Thymus (tissue), 14 donors: ENCODE measurements at places on chromosomes 6 and 20. TPM values are rescaled to one million over a fixed set of nuclear protein-coding genes. Genes with fewer than 3 reads are reported as not detected.

GRCh38 chr20:25246182-25246999 lies 1.5 kb upstream of the PYGB start:
- H3K27me3 ChIP-seq = peaks cover 22% of the 10 kb centered on the region
- peaks cover 3% of the 10 kb centered on the region for H3K36me3 ChIP-seq
- H3K27ac ChIP-seq = no peak overlapping the region
- peaks cover 14% of the 10 kb centered on the region for H3K4me1 ChIP-seq
- H3K4me3 ChIP-seq = no peak overlapping the region

- no peak overlapping the region for H3K27ac ChIP-seq
- no peak for DNase-seq
- H3K4me3 ChIP-seq = no peak overlapping the region
Measured at GRCh38 chr6:152271776-152272464, 365.2 kb downstream of the SYNE1 start.

DNA sequence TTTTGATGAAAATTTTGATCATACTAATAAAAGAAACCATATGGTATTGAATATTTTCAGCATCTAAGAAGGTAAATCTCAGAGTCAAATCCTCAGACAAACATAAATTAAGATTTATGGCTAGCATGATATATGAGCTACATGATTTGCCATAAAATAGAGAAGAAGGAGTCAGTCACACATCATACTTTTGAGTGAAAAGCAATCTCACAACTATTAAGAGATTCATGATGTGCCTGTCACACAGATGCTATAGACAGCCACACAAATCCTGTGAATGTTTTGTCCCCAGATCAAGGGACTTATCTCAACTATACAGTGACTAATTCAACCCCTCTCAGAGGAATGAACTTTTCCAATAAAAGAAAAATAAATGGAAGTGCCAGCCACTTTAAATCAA lies 85.7 kb downstream of the BTBD9 start:
- H3K36me3 ChIP-seq = no peaks in the 10 kb centered on the region
- H3K4me3 ChIP-seq = no peak overlapping the region
- no peak for DNase-seq
- H3K27ac ChIP-seq = no peak overlapping the region

DNA sequence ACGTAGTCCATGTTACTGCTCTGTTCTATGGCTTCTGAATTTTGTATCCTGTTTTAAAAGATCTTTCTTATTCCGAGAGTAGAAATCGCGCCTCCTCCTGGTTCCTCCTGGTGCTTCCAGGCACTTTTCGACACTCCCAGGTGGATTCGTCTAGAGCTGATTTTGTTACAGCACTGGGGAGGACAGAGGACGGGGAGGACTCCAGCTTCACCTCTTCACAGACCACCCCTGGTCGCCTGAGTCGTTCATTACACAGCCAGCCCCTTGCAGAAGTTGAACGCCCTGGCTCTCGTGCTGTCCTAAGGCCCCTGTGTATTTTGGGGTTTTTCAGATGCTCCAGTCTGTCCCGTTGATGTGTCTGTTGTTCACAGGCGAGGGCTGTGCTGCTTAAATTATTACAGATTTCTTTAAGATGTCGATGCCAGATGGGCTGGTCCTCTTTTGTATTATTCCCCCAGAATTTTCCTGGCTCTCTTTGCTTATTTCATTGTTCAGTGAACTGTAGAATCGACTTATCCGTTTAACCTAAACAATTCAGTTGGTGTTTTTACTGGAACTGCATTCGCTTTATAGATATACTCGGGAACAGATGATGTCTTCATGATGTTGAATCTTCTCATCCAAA lies 30.5 kb downstream of the COL20A1 start:
- no peaks in the 10 kb centered on the region for H3K4me1 ChIP-seq
- H3K27me3 ChIP-seq = no peaks in the 10 kb centered on the region
- no peak for DNase-seq
- H3K4me3 ChIP-seq = no peak overlapping the region

- H3K27ac ChIP-seq = no peak overlapping the region
- H3K36me3 ChIP-seq = peaks cover 41% of the 10 kb centered on the region
- no peaks in the 10 kb centered on the region for H3K4me1 ChIP-seq
- no peaks in the 10 kb centered on the region for H3K27me3 ChIP-seq
- peak; percentile 25 for DNase-seq
Measured at GRCh38 chr6:158605266-158605878, 39.2 kb downstream of the DYNLT1 start.

DNA sequence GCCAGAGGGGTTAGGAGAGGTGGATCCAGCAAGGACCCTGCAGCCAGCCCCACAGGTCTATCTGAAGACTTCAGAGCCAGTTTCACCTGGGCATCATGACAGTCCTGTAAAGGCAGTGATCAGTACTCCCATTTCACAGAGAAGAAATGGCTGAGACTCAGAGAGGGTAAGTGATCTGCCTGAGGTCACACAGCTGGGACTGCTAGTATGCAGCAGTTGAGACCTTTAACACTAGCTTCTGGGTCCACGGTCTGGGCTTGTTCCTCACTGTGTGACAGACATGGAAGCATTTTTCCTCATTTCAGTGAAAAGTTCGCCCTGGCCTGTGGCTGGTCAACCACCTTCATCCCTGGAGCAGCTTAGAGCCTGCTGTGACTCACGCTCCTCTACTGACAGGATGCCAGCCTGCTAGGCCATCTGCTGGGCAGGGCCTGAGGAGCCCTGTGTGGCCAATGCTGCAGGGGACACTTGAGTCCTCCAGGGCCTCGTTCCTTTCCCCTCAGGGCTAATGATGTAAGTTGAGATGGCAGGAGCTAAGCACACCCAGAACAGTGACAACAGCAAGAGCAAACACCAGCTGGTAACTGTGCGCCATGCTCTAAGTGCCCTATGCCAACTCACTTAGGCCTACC lies 192.0 kb downstream of the LRFN2 start:
- H3K4me3 ChIP-seq = no peak overlapping the region
- H3K4me1 ChIP-seq = peaks cover 10% of the 10 kb centered on the region
- H3K36me3 ChIP-seq = no peaks in the 10 kb centered on the region
- H3K27me3 ChIP-seq = peaks cover 4% of the 10 kb centered on the region
- H3K27ac ChIP-seq = no peak overlapping the region

- no peak for DNase-seq
- no peak overlapping the region for H3K27ac ChIP-seq
- H3K27me3 ChIP-seq = no peaks in the 10 kb centered on the region
- H3K4me3 ChIP-seq = no peak overlapping the region
Measured at GRCh38 chr20:45085289-45085688, 15.6 kb downstream of the KCNS1 start.

- DNase-seq = no peak
- H3K27ac ChIP-seq = no peak overlapping the region
- H3K36me3 ChIP-seq = no peaks in the 10 kb centered on the region
Measured at GRCh38 chr20:2246069-2246491, 49.7 kb upstream of the TGM3 start.

DNA sequence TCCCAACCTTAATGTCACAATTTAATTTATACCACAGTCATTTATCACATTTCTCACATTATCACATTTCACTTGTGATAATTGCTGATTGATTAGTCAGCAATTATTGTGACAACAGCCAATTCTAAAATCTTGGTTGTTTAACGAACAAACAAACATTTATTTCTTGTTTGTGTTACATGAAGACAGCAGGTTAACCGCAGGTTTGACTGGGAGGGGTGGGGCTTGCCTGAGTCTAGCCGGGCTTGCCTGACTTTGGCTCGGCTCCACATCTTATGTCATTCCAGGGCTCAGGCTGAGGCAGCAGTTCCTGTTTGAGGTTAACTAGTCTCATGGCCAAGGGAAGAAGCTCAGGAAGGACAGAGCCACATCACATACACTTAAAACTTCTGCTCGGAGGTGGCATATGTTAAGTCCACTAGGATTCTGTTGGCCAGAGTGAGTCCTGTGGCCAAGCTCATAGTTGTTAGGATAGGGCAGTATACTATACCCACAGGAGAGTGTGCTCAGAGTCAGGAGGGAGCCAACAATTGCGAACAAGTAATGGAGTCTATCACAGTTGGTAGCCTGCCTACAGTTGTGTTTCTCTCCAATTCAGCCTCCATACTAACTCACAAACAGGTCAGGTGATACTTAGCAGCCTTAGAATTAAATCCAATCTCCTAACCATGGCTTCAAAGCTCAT lies 90.0 kb upstream of the IFNGR1 start:
- no peak for DNase-seq
- H3K36me3 ChIP-seq = no peaks in the 10 kb centered on the region

GRCh38 chr6:149254253-149254652 lies 63.3 kb upstream of the TAB2 start:
- DNase-seq = no peak
- H3K4me1 ChIP-seq = peaks cover 6% of the 10 kb centered on the region
- H3K27me3 ChIP-seq = no peaks in the 10 kb centered on the region
- H3K36me3 ChIP-seq = no peaks in the 10 kb centered on the region
- H3K4me3 ChIP-seq = no peak overlapping the region
- no peak overlapping the region for H3K27ac ChIP-seq

GRCh38 chr6:13847326-13848050 lies 33.1 kb upstream of the MCUR1 start:
- H3K27ac ChIP-seq = no peak overlapping the region
- H3K36me3 ChIP-seq = no peaks in the 10 kb centered on the region
- H3K27me3 ChIP-seq = no peaks in the 10 kb centered on the region
- no peak for DNase-seq
- peaks cover 2% of the 10 kb centered on the region for H3K4me1 ChIP-seq

DNA sequence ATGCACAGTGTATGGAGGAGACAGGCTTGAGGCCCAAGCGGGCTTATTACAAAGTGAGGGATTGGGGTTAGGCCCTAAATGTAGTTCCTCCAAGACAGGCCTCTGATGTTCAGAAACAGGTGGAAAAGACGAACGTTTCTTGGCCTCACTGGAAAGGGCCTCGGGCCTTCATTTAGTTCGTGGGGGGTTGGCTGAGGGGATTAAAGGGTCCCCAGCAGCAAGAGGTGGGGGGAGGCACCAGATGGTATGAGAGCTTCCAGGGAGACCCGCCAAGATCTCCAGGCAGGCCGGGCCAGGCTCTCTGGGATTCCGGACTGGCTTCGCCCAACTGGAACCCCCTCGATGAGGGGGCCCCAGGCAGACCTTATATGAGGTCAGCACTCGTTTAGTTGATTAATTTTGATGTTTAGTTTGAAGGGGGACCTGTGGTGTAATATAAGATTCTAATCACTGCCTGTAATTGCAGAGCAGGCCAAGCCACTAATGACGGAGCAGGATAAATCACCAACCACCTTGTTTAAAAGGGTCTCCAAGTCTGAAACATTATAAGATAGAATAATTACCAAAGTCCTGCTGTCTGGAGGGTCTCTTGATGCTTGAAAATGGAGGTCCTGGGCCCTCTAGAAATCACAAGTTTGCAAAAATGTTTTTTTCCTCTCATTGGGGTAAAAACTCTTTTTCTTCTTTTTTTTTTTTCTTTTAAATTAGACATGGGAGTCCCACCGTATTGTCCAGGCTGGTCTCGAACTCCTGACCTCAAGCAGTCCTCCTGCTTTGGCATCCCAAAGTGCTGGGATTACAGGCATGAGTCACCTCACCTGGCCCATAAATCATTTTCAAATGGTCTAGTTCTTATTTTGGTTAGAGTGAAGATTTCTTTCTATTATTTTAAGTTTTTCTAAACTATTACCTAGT lies 2.2 kb downstream of the HMGA1 start:
- H3K4me1 ChIP-seq = peaks cover 62% of the 10 kb centered on the region
- H3K27me3 ChIP-seq = no peaks in the 10 kb centered on the region
- H3K27ac ChIP-seq = peak overlapping the region; percentile 67

GRCh38 chr6:99813565-99813964 lies 180.5 kb downstream of the MCHR2 start:
- H3K36me3 ChIP-seq = no peaks in the 10 kb centered on the region
- H3K4me3 ChIP-seq = no peak overlapping the region
- no peak overlapping the region for H3K27ac ChIP-seq
- no peaks in the 10 kb centered on the region for H3K27me3 ChIP-seq
- DNase-seq = no peak

DNA sequence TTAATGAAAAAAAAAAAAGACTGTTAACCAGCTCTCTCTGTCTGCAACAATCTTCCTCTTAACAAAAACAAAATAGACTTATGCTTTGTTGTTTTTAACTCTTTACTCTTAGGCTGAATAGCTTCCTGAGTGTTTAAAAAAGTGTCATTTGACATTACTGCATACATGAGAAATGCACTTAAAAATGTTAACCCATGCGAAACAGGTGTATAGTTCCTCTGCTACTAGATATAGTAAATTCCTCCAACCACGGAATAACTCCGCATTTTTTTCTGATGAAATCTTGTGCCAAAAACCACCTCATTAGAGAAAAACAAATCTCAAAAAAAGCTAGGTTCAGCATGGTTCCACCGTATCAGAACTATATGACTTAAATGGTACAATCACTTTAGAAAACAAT lies 426.0 kb downstream of the ADGRB3 start:
- H3K4me1 ChIP-seq = no peaks in the 10 kb centered on the region
- H3K36me3 ChIP-seq = no peaks in the 10 kb centered on the region
- H3K27ac ChIP-seq = no peak overlapping the region

- no peak for DNase-seq
- H3K4me1 ChIP-seq = no peaks in the 10 kb centered on the region
- H3K27ac ChIP-seq = no peak overlapping the region
- peaks cover 28% of the 10 kb centered on the region for H3K36me3 ChIP-seq
- no peaks in the 10 kb centered on the region for H3K27me3 ChIP-seq
- H3K4me3 ChIP-seq = no peak overlapping the region
Measured at GRCh38 chr6:149771925-149772324, 22.4 kb downstream of the PCMT1 start.

GRCh38 chr6:92566632-92567031 lies 852.7 kb downstream of the EPHA7 start:
- H3K4me3 ChIP-seq = no peak overlapping the region
- no peak overlapping the region for H3K27ac ChIP-seq
- no peaks in the 10 kb centered on the region for H3K27me3 ChIP-seq
- H3K36me3 ChIP-seq = no peaks in the 10 kb centered on the region

DNA sequence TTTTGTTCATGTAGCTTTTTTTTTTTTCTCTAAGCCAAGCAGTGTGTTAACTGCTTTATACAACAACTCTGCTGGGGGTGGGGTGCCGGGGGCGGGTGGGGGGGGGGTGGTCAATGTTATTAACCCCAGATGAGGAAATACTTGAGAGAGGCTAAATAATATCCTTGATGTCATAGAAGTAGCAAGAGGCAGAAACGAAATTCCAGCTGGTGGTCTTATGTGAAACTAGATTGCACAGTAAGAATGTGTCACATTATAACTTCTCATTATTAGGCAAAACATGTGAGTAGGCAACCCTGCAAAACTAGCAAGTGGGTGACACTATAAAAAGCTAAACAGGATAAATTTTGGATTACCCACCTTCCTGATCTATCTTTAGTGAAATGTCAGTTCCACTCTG lies 12.8 kb downstream of the MYLK4 start:
- H3K4me3 ChIP-seq = no peak overlapping the region
- H3K27ac ChIP-seq = no peak overlapping the region
- no peak for DNase-seq
- H3K36me3 ChIP-seq = no peaks in the 10 kb centered on the region
- H3K4me1 ChIP-seq = no peaks in the 10 kb centered on the region

GRCh38 chr20:35092524-35093266 lies at the start of gene TRPC4AP:
Gene TRPC4AP, minus strand, starts transcription at chr20:35092807. Its CDS starts 26 bp downstream, at chr20:35092781.
- peak within 1 kb of the TSS; percentile 83 for H3K27ac ChIP-seq
- no peaks in the 10 kb centered on the region for H3K36me3 ChIP-seq
- H3K4me1 ChIP-seq = peaks cover 15% of the 10 kb centered on the region
- peak within 1 kb of the TSS; percentile 97 for H3K4me3 ChIP-seq

GLP1R gene
- under 0.01 TPM for total RNA-seq

TFAP2A gene
- total RNA-seq = 0.33 TPM
